ENCODE measurements at places on chromosomes 7 and 10.

GRCh38 chr7:4235596-4235995 lies 446.5 kb upstream of the FOXK1 start:
- DNase-seq: no peak

GRCh38 chr7:6015917-6016652 lies 7.0 kb downstream of the AIMP2 start:
- DNase-seq: peak; percentile 94

DNA sequence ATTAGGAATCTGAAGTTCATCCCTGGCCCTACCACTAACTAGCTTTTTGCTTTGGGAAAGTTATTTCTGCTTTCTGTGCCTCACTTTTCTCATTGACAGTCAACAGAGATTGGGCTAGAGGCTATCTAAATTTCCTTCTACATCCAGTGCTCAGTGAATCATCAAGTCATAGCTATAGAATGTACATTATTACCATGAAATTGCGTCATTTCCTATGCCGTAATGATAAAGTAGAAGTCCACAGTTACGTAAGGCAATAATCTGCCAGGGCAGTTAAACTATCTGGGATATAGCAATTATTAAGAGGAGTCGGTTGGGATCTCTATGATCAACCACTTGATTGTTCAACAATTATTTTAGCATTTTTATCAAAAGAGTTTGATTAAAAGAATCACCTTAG lies 64.4 kb downstream of the ITGB8 start:
- DNase-seq: no peak

DNA sequence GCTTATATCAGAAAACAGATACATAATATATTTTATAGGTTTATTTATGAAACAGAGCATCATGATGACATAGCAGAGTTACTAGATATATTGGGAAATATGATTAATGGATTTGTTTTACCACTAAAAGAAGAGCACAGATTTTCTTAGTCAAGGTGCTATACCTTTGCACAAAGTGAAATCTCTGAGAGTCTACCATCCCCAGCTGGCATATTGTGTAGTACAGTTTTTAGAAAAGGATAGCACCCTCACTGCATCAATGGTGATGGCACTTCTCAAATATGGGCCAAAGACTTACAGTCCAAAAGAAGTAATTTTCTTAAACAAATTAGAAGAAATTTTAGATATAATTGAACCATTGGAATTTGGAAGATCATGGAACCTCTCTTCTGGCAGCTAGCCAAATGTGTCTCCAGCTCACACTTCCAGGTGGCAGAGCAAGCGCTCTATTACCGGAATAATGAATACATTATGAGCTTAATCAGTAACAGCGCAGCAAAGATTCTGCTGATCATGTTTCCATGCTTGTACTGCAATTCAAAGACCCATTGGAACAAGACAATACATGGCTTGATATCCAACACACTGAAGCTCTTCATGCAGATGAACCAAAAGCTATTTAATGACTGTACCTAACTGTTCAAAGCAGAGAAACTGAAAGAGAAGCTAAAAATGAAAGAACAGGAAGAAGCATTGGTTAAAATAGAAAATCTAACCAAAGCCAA lies 21.9 kb upstream of the CREB3L2 start:
- no peak for DNase-seq

- DNase-seq: no peak
Measured at GRCh38 chr10:128766915-128767314, 640.7 kb upstream of the MKI67 start.

DNA sequence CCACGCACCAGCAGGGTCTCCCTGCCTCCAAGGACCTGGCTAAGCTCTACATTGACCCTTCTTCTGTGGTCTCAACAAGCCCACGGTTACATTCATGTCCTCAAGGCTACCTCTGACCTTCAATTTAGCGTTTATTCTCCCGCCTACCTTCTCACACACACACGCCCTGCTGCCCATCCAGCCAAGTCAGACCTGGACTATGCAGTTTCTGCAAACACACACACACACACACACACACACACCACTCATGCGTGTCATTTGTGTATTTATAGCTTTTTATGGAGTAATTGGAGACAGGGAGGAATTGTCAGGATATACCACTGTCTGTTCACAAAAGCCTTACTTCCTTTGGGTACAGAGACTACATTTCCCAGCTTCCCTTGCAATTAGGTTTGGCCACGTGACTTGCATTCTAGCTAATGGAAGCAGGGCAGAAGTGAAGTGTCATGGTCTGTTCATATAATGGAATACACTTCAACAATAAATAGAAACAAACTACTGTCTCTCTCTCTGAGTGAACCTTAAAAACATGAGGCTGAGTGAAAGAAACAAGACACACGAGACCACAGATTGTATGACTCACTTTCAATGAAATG lies 53.8 kb upstream of the CPXM2 start:
- no peak for DNase-seq

DNA sequence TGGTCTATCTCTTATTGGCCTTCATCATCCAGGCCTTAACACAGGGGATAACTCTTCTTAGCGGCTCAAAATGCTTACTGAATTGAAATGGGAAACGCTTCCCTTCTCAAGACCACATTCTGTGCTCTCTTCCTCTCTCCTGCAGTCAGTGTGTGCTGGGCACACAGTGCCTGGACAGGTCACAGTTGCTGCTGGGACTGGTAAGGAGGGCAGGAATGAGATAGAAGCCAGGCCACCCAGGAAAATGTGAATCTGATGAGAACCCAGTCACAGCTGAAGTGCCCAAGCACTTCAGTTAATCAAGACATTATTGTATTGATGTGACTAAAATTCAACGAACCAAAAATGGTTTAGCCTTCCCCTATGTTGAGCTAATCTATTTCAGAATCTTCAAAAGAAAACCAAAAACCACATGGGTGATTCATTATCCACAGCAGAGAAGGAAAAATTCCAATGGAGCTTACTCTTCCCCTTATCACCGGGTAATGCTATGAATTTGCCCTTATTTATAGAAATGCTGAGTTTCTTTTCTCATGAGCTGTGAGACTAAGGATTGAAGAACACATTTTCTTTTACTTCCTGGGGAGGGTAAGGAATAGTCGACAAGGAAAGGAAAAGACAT lies 41.2 kb upstream of the PLPP4 start:
- DNase-seq: no peak

DNA sequence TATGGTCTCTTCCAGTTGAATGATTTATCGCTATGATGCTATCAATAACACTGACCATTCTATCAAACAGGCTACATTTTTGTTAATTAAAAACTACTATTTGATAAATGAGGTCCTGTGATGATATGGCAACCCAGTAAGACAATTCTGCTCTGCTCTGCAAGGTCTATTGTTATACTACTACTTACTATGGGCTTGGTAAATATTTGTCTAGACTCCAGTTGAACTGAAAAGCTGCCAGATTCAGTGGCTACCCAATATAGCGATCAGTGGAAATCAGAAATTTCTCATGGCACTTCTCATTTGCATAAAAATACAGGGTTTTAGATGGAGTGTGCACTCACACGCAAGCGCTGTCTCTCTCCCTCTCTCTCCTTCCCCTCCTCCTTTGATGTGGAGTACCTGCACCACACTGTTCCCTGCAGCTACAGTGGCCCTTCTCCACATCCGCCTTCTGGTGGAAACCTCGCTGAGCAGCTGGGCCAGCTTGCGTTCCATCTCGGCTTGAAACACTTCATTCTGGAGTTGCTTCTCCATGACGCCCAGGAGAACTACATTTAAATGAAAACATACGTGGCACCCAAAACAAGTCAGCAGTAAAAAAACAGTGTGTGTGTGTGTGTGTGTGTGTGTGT lies 77.9 kb downstream of the KIAA1549 start:
- DNase-seq: no peak

Data from NCI-H2107 (cell line).